Activated CD4-positive, CD25-positive, alpha-beta regulatory T cell (primary cell): ENCODE measurements at places on chromosomes 4 and X.

- DNase-seq: peak; percentile 40
Measured at GRCh38 chrX:49878834-49879655, at the start of gene USP27X. TSS of gene USP27X (plus strand) at chrX:49879484. CDS start at chrX:49880308, 824 bp downstream.

- DNase-seq: no peak
Measured at GRCh38 chr4:26343038-26343398, 22.2 kb downstream of the RBPJ start.

- DNase-seq: no peak
Measured at GRCh38 chrX:70485466-70485865, 40.8 kb downstream of the DLG3 start.

- DNase-seq: no peak
Measured at GRCh38 chr4:22720091-22720490, 27.4 kb downstream of the GBA3 start.

DNA sequence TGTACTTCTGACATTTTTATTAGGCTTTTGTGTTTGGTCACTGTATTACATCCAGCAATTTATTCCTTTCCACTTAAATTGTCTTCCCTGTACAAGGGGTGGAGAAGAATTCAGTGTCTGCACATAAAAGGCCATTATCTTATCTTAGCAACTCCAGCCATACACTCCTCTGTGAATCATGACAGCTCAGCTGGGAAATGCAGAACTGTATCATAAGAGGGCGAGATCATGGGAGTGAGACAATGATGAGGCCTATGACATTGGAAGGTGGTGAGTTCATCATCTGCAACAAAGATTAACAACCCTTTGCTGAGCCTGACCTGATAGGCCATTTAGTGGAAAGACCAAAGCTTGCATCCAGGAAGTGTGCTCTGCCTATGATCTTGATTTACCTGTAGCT is 33.3 kb downstream of the SLIT2 start:
- DNase-seq: no peak

DNA sequence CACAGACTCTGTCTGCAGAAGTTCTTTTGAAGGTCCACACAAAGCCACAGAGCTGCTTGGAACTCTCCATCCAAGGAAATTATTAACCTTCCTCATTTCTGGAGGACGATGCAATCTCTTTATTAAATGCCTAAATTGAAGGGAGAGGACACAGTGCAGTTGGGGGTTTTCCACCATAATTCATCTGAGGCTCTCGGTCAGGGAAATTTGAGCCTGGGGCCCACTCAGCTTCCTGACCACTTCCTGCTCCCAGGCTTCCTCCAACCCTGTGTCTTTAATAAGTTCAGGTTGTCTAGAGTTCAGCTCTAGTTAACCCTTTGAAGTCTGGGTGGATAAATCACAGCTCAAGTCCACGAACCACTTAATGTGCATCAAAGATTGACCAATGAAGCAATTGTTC is 58.5 kb downstream of the PRPS1 start:
- no peak for DNase-seq

DNA sequence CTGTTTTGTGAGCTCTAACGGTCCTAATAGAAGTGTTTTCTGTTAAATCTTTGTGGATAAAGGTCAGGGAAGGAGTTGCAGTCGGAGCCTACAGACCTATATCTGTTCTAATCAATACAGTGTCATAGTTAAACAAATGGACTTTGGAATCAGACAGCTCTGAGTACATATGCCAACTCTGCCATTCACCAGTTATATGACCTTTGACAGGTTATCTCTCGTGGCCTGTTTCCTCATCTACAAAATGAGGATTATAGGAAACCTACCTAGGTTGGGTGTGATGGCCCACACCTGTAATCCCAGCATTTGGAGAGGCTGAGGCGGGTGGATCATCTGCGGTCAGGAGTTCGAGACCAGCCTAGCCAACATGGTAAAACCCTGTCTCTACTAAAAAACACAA is 89.7 kb downstream of the MID1IP1 start:
- DNase-seq: no peak

DNA sequence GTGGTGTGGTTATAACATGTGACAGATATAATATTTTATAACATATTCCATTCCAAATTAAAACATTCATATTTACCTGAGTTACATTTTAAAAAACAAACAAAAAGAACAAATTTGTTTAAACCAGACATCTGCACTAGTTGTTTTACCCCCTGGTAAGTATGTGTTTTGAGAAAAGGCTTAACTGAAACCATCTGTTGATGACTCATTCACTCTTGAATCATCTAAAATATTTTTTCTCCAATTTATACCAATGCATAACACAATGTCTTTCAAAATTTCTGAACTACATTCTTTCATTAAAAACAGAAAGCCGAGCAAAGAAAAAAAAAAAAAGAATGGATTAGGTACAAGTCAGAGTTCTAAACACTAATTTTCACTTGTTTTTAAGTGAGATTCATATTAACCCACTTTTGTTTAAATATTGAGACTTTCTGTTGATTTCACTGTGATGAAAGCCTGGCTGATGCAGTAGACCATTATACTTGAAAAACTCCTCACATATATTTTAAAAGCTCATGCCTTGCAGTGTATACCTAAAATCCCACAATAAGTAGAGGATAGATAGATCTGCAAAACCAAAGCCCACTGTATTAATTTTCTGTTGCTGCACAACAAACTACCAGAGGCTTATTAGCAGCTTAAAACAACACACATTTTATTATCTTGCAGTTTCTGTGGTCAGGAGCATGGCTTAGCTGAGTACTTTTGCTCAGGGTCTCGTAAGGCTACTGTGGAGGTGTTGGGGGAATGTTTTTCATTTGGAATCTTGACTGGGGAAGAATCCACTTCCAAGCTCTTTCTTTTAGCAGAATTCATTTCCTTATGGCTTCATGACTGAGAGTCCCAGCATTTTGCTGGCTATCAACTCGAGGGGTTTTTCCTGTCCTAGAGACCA is 221.5 kb downstream of the PCDH18 start:
- DNase-seq: no peak

DNA sequence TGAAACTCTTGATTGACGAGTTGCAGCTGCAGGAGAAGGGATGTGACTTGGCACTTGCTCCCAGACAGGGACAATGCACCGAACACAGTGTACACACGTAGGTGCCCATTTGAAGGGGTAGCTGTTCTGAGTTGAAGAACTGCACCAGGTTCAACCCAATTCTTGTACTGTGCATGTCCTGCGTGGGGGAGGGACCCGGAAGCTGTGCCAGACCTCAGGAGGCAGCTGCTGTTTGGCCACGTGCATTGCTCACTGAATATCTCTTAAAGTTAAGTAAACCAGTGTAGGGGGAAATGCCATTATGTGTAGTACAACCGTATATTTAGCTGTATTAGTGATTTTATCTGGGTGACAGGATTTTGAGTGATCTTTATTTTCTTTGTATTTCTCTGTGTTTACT is 12.0 kb upstream of the RBBP7 start:
- DNase-seq: no peak

DNA sequence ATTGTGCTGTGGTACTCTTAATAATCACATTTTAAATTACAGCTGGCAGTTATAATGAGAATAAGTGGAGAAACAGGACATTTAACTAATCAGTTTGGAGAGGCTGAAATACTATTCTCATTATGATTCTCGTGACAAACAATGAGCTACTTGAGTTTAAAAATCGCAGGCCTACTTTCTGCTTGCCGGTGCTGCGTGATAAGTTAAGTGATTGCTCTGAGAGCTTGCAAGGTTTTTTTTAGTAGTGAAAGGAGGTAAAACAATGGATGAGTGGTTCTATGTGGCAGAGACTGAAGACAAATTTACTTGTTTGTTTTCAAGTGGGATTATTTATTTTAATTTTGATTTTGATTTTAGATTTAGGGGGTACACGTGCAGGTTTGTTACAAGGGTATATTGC is 114.0 kb downstream of the RAPGEF2 start:
- DNase-seq: no peak

GRCh38 chr4:88533088-88533790 is 9.7 kb upstream of the PYURF start:
- DNase-seq: no peak

DNA sequence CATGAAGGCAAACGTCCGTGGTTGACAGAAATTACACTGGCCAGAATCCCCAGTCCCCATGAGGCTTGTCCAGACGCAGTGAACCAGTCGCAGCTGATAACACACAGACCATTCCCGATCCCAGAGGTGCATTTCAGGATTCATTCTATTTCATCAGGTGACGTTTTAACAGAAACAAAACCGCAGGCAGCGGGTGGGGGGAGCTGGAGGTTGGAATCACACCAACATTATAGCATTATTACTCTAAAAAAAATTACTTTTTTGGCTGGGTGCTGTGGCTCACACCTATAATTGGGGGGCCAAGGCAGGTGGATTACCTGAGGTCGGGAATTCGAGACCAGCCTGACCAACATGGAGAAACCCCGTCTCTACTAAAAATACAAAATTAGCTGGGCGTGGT is 25.2 kb downstream of the NOP14 start:
- DNase-seq: no peak

DNA sequence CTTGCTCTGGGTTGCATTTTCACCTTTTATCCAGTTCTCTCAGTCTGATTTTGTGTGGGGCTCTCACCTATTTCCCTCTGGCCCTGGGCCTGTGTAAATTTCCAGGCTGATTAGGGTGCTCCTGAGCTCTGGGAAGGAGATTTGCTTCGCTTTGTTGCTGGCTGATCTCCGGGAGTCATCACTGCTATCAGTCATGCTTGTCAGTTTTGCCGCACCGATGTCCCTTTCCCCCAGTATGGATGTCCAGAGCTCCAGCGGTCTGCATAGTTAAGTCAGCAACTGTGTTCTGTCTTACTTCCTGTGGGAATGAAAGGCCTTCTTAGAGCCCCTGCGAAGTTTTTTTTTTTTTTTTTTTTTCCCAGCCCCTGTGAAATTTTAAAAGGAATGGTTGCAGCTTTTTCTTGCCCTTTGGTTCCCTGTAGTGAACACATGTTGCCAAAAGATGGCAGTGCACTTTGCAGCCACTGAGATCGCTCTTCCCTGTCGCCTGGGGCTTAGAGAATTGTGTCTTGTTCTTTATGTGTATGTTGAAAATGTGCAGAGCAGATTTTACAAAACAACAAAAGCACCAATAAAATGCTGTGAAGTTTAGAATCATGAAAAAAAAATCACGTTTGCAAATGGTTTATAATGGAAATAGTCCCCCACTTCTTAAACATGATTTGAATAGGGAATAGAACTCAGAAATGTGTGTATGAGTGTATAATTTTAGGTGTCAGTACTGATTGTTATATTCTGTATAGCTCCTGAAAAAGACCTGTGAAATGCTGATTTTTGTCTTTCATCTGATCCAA is 109.1 kb upstream of the SLC4A4 start:
- no peak for DNase-seq

DNA sequence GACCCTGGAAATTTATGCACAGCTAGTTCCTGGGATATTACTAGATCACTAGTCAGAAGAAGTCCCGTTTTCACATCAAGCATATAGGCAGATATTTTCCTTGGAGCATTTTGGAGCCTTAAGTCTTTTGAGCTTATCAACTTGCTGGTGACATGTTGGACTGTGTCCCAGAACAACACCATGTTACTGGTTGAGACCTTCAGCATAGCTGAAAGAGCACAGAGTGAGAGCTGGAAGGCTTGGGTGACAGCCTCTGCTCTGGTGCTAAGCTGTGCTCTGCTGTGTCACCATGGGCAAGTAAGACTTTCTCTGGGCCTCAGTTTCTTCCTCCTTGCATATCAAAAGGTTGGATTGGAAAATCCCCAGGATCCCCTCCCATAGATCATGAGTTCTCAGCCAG is 116.6 kb upstream of the FRMPD4 start:
- DNase-seq: no peak

- no peak for DNase-seq
Measured at GRCh38 chr4:140856621-140857062, 100.5 kb upstream of the TBC1D9 start.

DNA sequence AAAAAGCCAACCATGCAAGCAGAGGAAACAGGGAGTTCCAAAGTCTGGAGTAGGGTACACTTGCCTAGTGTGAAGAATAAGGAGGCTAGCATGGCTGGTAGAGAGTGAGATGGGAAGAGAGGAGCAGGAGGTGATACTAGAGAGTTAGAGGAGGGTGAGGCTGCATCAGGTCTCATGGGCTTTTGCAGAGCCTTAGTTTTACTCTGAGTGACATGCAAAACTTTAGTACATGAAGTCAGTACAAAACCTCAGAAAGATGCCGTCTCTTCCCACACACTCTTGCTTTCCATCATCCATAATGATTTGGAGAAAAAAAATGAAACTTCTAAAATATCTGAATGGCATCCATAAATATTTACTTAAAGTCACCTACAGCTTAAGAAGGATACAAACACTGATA is 5.0 kb downstream of the OPRPN start:
- DNase-seq: no peak

- no peak for DNase-seq
Measured at GRCh38 chr4:47002580-47002979, 9.2 kb upstream of the GABRA4 start.

DNA sequence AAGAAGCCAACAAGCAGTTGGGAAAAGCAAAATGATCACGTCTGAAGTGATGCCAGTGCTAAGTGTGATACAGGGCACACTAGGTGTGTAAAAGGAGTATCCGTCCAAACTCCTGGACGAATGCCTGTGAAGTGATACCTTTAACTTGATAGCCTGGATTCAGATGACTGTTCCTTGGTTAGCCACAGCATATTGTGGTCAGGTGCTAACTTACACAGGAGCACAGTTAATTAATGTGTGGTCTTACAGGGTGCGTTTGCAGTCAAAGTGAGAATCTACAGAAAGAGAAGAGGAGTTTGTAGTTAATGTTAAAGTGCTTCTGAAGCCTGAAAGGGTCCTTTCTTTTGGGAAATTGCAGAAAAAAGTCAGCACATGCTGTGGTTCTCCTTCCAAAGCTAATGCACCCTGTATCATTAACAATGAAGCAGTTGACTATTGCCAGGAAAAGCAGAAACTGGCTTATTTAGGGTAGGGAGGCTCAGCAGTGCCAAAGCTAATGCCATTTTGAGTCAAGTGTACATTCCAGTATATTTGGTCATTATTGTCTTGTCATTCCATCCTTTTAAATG is 61.1 kb downstream of the DCLK2 start:
- no peak for DNase-seq

GRCh38 chr4:113474017-113474416 is 287.5 kb downstream of the CAMK2D start:
- no peak for DNase-seq

- DNase-seq: no peak
Measured at GRCh38 chrX:31851761-31852160, 779.9 kb upstream of the FTHL17 start.

DNA sequence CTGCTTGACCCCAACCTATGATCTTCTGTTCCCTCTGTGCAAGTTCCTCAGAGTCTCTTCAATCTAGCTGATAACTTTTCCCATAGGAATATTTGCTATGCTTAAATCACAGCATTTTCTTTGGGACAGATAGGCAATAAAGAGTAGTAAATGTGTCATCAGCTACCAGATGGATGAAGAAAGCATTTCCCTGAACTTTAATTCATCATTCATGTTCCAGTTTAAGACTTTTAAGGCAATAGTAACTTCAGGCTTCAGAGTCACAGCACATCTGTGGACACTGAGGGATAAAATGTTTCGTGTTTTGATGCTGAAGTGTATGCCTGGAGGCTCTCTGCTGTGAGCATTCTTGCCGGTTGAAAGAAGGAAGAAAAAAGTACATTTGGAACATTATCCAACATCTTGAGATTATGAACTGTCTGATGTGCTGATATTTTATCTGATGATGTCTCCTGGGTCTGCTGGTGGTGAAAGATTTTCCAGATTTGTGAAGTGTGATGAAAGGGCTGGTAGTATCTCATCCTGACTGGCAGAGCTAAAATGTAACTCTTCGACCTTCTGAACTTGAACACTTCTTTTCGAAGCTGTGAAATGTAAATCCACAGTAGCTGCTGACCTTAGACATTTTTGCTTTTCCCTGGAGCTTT is 133.7 kb downstream of the DCLK2 start:
- no peak for DNase-seq
